ENCODE measurements at places on chromosomes 13 and 19.

DNA sequence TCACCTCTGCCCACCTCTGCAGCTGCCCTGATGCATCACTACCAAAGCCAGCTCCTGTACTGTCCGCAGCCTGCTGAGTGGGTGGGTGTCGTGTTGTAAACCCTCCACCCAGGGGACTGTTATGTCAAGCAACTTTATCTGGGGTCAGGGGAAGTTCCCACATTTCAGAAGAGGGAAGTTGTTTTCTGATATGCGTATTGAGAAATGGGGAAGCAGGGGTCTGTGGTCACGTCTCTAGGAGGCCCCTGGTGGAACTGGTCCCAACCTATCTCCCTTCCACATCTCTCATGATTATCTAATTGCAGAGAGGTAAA, 31.2 kb downstream of the CLEC17A start:
- no peak for DNase-seq

GRCh38 chr19:662207-662961, 630 bp downstream of the RNF126 start:
- peak; percentile 49 for DNase-seq

DNA sequence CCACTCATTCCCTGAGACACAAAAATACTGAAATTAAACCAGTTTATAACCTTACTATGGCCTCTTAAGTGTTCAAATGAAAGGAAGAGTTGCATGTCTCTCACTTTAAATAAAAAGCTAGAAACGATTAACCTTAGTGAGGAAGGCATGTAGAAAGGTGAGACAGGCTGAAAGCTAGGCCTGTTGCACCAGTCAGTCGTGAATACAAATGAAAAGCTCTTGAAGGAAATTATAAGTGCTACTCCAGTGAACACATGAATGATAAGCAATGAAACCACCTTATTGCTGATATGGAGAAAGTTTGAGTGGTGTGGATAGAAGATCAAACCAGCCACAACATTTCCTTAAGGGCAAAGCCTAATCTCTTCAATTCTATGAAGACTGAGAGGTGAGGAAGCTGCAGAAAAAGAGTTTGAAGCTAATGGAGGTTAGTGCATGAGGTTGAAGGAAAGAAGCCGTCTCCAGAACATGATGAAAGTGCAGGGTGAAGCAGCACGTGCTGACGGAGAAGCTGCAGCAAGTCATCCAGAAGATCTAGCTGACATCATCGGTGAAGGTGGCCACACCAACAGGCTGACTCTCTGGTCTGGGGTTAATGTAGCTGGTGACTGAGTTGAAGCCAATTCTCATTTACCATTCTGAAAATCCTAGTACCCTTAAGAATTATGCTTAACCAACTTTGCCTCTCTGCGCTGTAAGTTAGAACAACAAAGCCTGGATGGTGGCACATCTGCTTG, 94.5 kb upstream of the TEX29 start:
- DNase-seq = no peak

DNA sequence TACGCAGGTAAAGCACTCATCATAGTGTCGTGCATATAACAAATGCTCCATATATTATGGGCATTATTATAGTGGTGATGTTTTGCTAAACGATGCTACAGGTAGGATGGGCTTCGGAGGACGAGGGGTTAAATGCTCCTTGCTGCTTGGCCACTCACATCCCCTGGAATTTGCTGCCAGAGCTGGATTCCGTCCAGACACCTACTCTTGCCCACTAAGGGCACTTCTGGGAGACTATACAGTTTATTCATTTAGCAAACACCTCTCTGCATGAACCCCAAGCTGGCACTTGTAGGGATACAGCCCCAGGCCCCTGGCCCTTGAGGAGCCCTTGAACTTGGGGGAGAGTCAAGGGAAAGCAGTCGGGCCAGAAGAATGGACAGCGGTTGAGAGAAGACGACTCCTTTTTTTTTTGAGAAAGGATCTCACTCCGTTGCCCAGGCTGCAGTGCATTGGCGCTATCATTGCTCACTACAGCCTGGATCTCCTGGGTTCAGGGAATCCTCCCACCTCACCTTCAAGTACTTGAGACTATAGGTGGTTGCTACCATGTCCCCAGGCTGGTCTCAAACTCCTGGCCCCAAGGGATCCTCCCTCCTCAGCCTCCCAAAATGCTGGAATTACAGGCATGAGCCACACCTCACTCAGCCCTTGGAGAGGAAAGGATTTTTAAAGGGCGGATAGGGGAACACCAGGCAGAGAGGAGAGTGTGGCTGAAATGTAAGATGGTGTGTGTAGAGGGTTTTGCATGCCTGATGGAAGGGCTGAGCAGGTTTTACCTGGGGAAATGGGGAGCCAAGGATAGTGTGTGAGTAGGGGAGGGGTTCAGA, 1.1 kb upstream of the MRPL34 start:
- DNase-seq = no peak

DNA sequence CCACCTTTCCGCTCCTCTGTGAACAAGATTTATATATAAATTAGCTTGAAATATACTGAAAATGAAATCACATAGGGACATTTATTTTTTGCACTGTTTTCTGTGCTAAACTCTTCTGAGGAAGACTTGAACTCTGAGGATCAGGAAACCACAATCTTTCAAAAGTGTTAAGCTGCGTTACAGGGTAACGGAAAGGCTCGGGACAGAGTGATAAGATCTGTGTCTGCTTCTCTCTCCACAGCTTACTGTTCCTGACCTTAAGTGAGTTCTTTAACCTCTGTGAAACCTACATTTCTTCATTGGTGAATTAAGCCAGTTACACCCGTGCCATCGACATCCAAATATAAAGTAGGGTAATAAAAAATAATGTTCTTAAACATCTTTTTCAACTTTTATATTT, 38.9 kb downstream of the DACH1 start:
- no peak for DNase-seq

GRCh38 chr19:14715841-14716240, 26.0 kb downstream of the ZNF333 start:
- no peak for DNase-seq

DNA sequence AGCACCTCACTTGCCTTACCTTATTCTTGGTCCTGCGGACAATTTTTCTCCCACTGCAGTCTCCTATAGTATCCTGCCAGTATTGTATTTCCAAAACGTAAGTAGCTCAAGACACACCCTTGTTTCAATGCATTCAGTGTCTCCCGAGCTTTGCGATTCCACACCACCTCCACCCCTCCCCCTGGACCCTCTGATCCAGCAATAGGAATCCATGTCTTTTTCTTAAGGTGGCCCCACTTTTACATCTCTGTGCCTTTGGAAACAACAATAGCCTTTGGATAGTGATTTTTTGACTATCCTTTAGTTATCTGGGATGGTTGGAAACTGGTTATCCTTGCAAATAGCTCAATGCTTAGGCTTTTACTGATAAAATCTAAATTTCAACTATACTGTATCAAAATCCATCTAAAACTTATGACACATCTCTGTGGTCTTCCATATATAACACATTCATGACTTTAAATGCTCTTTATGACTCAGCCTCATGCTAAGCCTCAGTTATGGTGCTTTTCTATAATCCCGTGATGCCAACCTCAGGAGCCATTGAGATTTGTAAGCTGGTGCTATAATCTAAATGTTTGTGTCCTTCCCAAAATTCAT, 27.1 kb downstream of the FAM216B start:
- DNase-seq = no peak

GRCh38 chr19:15300533-15301197, 31.7 kb downstream of the BRD4 start:
- no peak for DNase-seq

- no peak for DNase-seq
Measured at GRCh38 chr13:22118158-22118557, 447.3 kb downstream of the FGF9 start.

DNA sequence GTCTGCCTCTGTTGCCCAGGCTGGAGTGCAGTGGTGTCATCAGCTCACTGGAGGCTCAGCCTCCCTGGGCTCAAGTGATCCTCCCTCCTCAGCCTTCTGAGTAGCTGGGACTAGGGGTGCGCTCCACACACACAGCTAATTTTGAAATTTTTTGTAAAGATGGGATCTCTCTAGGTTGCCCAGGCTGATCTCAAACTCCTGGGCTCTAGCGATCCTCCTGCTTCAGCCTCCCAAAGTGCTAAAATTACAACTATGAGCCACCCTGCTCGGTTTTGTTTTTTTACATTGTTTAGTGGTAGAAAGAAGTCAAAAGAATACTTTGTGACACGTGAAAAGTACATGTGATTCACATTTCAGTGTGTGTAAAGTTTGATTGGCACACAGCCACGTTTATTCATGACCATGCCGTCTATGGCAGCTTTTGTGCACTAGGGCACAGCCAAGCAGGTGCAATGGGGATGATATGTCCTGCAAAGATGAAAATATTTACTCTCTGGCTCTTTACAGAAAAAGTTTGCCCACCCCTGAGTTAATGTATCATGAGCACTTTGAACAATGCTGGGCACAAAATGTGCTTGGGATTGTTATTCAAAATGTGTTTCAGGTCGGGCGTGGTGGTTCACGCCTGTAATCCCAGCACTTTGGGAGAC, 16.2 kb upstream of the NFIC start:
- no peak for DNase-seq

DNA sequence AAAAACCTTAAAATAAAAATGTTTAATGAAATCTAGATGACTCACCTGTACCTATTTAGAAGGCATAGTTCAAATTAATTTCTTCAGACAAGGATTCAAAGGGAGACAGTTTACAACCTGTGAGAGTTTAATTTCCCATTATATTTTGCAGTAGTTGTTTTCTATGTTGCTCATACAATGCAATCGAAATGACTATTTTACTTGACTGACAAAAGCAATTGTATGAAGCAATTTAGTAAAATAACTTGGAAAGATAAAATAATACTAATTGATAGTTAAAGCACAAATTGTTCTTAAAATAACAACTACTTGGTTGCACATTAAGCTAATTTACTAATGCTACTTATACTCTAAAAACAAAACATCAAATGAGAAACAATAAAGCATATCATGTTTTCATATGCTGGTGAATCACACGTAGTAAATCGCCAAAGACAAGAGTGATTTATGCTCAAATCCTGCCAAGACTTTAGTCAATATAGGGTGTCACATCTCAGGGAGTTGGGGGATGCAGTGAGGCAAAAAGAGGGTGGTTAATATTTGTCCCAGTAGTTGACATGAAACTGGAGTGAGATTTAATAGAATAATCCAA, 6.4 kb downstream of the DACH1 start:
- no peak for DNase-seq

GRCh38 chr19:14371301-14371821, 9.9 kb upstream of the ADGRE5 start:
- DNase-seq = no peak

- no peak for DNase-seq
Measured at GRCh38 chr19:2180881-2181632, 17.3 kb downstream of the DOT1L start.

DNA sequence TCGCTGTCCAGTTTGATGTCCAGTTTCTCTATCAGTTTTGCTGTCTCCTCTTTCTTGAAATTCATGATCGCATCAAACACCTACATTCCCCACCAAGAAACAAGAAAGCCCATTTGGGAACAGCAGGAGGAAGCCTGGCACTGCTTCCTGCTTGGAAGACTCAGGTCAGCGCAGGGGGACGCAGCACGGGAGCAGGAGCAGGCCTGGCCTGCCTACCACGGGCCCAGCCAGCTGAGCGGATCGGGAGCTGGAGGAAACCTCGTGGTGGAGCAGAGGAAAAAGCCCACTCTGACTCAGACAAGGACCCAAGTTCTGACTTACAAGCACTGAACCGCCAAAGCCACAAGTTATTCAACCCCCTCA, 3.9 kb downstream of the EEF2 start:
- no peak for DNase-seq

GRCh38 chr13:40116008-40116407, 460.5 kb downstream of the COG6 start:
- no peak for DNase-seq

DNA sequence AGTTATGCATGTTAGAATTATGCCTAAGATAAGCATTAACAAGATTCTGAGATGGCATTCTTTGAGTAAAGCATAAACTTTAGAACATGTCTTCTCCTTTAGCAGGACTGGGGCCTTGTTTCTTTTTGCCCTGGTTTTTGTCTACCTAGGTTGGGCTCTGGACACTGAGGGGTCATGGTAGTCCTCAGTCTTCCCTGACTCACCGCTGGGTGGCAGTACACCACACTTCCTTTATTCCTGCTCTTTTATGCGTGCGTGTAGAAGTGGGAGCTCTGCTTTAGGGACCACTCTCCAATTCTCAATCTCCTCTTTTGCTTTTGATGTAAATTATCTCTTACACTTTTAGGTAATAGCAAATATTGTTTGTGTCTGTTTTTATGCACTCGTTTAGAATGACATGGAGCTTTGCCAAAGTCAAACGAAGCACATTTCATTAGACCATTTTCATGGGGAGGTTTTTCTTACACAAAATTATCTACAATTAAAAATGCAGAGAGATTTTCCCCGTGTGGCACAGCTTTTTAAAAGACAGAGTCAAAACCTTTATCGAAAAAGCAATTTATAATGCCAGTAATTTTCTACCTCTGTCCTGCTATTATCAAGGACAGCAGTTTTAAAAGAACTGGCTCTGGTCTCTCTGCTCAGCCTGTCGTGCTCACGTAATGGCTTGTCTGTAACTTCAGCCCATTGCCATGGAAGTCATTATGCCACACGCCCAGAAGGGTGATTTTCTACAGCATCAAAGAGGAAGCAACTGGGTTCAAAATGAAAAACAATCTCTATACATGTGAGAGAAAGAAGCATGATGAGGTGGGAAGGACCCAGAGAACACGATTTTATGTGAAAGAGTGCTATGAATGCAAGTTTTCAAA, 413.9 kb downstream of the COG6 start:
- DNase-seq = peak; percentile 51

- DNase-seq = no peak
Measured at GRCh38 chr13:32153056-32153455, 121.5 kb downstream of the FRY start.

DNA sequence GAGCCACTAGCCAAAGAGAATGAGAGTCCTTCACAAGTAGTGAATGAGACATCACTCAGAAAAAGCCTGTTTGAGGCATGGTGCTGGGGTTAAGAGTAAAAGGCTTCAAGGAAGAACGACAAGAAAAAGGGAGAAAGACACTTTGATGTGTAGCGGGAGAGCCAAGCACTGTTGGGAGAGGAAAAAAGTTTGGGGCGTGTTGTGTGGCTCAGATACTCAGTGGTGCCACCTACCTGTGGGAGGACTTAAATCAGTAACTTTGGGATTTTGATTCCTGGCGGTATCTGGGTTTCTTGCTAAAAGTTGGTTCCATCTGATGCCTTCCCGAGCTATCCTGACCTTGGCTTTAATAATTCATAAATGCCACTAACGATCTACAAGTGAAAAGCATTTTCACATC, 12.3 kb downstream of the ELSPBP1 start:
- DNase-seq = no peak

DNA sequence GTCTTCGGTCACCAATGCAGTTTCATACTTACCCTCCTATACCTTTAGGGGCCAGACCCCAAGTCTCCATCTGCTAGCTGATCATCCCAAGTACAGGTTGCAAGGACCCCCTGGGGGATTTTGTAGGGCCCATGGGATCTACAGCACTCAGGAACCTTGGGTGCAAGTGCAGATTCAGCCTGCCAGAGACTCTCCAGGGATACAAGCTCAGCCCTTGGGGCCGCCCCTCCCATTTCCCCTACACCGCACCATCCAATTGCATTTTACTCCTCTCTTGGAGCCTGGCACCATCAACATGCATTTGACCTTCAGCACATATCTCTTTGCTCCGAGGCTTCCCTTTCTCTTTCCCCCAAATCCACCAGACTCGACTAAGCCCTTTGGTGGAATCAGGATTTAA, 154.7 kb upstream of the ZNF536 start:
- no peak for DNase-seq

All from activated CD8-positive, alpha-beta memory T cell treated with anti-CD3 and anti-CD28 coated beads for 1 hour (primary cell).